ENCODE measurements at places on chromosomes 4 and X. TPM values are rescaled to one million over a fixed set of nuclear protein-coding genes. Genes with fewer than 3 reads are reported as not detected.

The FHIP1A gene
- 0.46 TPM for total RNA-seq

The EDNRA gene
- total RNA-seq, result not detected

The FAM47A gene
- not detected for total RNA-seq

- no peak overlapping the region for H3K4me3 ChIP-seq
- DNase-seq, result no peak
- H3K27ac ChIP-seq, result no peak overlapping the region
- no peaks in the 10 kb centered on the region for H3K27me3 ChIP-seq
Observed at GRCh38 chr4:164538097-164538496, 215.8 kb upstream of the SMIM31 start.

The TSPAN7 gene
- 0.69 TPM for total RNA-seq

GRCh38 chr4:57148177-57148576 is 38.0 kb upstream of the IGFBP7 start:
- no peak overlapping the region for H3K27ac ChIP-seq
- H3K36me3 ChIP-seq, result no peaks in the 10 kb centered on the region
- DNase-seq, result no peak
- H3K27me3 ChIP-seq, result peaks cover 9% of the 10 kb centered on the region
- H3K4me3 ChIP-seq, result no peak overlapping the region

- no peak for DNase-seq
- no peaks in the 10 kb centered on the region for H3K4me1 ChIP-seq
- no peaks in the 10 kb centered on the region for H3K36me3 ChIP-seq
- no peak overlapping the region for H3K27ac ChIP-seq
- H3K4me3 ChIP-seq, result no peak overlapping the region
Observed at GRCh38 chr4:68079928-68080327, 49.7 kb downstream of the TMPRSS11F start.

DNA sequence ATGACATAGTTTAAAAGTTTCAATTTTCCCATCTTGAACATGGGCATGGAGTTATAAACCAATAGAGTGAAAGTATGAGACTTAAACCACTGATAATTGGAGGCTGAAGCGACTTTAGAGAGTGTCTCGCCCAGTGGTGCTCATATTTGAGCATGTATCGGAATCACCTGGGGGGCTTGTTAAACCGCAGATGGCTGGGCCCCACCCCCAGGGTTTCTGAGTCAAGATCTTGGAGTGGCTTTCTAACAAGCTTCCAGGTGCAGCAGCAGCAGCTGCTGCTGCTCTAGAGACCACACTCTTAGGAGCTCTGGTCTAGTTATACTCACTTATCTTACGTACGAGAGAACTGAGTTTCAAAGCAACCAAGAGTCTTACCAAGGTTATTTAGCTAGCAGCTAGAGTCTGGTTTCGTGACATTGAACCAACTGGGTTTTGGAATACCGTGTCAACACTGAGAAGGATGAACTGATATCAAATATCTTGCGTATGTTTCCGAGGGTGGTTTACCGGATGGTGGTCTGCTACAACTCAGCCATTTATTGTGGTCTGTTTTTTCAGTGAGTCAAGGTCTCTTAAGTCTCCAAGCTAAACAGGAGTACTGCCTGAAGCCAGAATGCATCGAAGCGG is 5.9 kb downstream of the PHEX start:
- peak overlapping the region; percentile 52 for H3K4me3 ChIP-seq
- H3K4me1 ChIP-seq, result peaks cover 16% of the 10 kb centered on the region
- no peaks in the 10 kb centered on the region for H3K36me3 ChIP-seq
- no peak for DNase-seq
- H3K27ac ChIP-seq, result no peak overlapping the region

The SOX3 gene
- total RNA-seq, result not detected

The TEC gene
- 1.8 TPM for total RNA-seq

DNA sequence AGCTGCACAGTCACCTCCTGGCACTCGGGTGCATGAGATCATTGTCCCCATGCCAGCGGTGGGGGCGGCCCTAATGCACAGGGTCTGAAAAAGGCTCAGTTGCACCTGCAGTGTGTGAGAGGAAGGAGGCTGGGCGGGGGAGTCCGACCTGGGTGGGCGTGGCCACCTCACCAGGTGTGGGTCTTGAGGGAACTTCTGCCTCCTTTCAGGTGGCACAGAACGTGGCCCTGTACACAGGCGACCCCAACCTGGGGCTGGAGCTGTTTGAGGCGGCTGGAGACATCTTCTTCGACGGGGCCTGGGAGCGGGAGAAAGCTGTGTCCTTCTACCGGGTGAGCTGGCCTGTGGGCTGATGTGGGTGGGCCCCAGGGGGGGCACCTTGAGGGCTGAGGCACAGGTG is 34.3 kb upstream of the HTRA3 start:
- DNase-seq, result no peak
- H3K27me3 ChIP-seq, result no peaks in the 10 kb centered on the region
- no peak overlapping the region for H3K4me3 ChIP-seq
- peaks cover 4% of the 10 kb centered on the region for H3K36me3 ChIP-seq

- no peaks in the 10 kb centered on the region for H3K4me1 ChIP-seq
- H3K36me3 ChIP-seq, result no peaks in the 10 kb centered on the region
- no peak within 1 kb of the TSS for H3K27ac ChIP-seq
- peak within 1 kb of the TSS; percentile 35 for H3K4me3 ChIP-seq
- DNase-seq, result no peak
Observed at GRCh38 chr4:48490012-48490679, at the start of gene ZAR1. ZAR1 (plus strand) TSS chr4:48490252; CDS start chr4:48490292, 40 bp downstream.

The HPGDS gene
- total RNA-seq, result not detected

The RHOXF2 gene
- total RNA-seq, result not detected

GRCh38 chrX:128816919-128817318 is 706.4 kb downstream of the SMARCA1 start:
- no peak overlapping the region for H3K4me3 ChIP-seq
- H3K4me1 ChIP-seq, result no peaks in the 10 kb centered on the region
- no peak overlapping the region for H3K27ac ChIP-seq
- no peak for DNase-seq
- H3K36me3 ChIP-seq, result no peaks in the 10 kb centered on the region
- no peaks in the 10 kb centered on the region for H3K27me3 ChIP-seq

The PPP2R3B gene
- 31.7 TPM for total RNA-seq

DNA sequence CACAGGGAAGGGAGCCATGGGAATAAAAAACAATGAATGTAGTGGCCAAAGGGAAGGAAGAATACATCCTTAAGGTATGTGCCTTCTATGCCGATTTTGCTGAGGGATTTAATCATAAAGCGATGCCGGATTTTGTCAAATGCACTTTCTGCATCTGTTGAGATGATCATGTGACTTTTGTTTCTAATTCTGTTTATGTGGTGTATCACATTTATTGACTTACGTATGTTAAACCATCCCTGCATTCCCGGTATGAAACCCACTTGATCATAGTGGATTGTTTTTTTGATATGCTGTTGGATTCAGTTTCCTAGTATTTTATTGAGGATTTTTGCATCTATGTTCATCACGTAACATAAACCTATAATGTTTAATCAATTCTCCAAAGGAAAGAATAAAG is 60.0 kb downstream of the SSX7 start:
- no peak for DNase-seq
- H3K27me3 ChIP-seq, result no peaks in the 10 kb centered on the region
- no peaks in the 10 kb centered on the region for H3K4me1 ChIP-seq
- no peak overlapping the region for H3K4me3 ChIP-seq
- no peaks in the 10 kb centered on the region for H3K36me3 ChIP-seq

The TCEAL3 gene
- 5.6 TPM for total RNA-seq

The NUP62CL gene
- total RNA-seq, result 2.5 TPM

- DNase-seq, result no peak
- no peaks in the 10 kb centered on the region for H3K27me3 ChIP-seq
- H3K36me3 ChIP-seq, result no peaks in the 10 kb centered on the region
- no peaks in the 10 kb centered on the region for H3K4me1 ChIP-seq
Observed at GRCh38 chr4:8185930-8186329, 13.2 kb upstream of the SH3TC1 start.

DNA sequence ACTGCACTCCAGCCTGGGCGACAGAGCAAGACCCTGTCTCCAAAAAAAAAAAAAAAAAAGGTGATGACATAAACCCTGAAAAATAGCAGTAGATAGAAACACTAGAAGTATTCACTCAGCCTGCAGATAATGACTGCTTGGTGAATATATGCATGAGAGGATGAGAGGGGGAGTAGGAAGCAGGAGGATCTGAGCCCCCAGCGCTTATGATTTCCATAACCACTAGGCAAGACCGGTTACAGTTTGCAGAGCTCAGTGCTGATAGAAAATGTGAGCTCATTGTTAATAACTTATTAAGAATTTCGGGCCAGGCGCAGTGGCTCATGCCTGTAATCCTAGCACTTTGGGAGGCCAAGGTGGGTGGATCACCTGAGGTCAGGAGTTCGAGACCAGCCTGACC is 40.8 kb upstream of the SLC34A2 start:
- no peak overlapping the region for H3K27ac ChIP-seq
- H3K27me3 ChIP-seq, result no peaks in the 10 kb centered on the region
- no peak for DNase-seq
- H3K4me3 ChIP-seq, result no peak overlapping the region

- H3K36me3 ChIP-seq, result no peaks in the 10 kb centered on the region
- DNase-seq, result no peak
- H3K27ac ChIP-seq, result no peak overlapping the region
- H3K4me1 ChIP-seq, result no peaks in the 10 kb centered on the region
Observed at GRCh38 chrX:67917421-67918010, 373.7 kb downstream of the AR start.

The AFF2 gene
- total RNA-seq, result 0.36 TPM

GRCh38 chr4:108885211-108885610 is 122.4 kb upstream of the ETNPPL start:
- H3K36me3 ChIP-seq, result no peaks in the 10 kb centered on the region
- peaks cover 5% of the 10 kb centered on the region for H3K27me3 ChIP-seq
- H3K4me1 ChIP-seq, result no peaks in the 10 kb centered on the region
- H3K27ac ChIP-seq, result no peak overlapping the region
- DNase-seq, result no peak

GRCh38 chrX:11470250-11470974 is 177.2 kb downstream of the AMELX start:
- no peak overlapping the region for H3K27ac ChIP-seq
- no peaks in the 10 kb centered on the region for H3K4me1 ChIP-seq
- DNase-seq, result no peak
- no peaks in the 10 kb centered on the region for H3K27me3 ChIP-seq
- no peak overlapping the region for H3K4me3 ChIP-seq
- H3K36me3 ChIP-seq, result no peaks in the 10 kb centered on the region

DNA sequence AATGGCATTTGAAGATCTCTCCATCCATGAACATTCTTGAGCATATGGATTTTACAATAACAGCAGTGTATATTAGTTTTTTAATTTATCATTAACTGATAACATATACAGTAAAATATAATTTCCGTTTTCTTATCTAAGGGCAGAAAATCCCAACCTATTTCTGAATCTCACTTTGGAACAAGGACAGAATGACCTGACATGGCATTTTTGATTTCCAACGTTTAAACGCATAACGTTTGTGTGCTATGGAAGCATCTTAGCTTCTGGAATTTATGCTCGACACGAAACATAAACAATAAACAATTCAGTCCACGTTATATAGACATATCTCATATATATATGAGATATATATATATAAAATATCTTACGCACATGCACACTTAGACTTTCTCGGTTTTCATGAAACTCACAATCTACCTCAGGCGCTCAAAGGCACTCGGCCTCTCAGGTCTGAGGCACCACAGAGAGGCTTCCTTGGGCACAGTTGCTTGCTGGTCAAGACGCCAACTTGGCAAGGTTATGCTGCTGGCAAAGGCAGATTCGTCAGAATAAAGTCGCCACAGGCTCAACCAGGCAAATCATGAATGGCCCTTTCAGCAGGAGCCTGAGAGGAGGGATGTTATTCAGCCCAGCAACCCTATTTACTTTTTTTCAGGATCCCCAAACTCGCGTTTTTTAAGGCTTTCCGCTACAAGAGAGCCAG is 1.0 kb upstream of the UGT8 start:
- peaks cover 15% of the 10 kb centered on the region for H3K4me1 ChIP-seq
- H3K36me3 ChIP-seq, result no peaks in the 10 kb centered on the region
- no peak overlapping the region for H3K27ac ChIP-seq

GRCh38 chr4:80185787-80186548 is 11.3 kb upstream of the PRDM8 start:
- peaks cover 7% of the 10 kb centered on the region for H3K27me3 ChIP-seq
- H3K36me3 ChIP-seq, result no peaks in the 10 kb centered on the region
- DNase-seq, result no peak
- H3K4me3 ChIP-seq, result peak overlapping the region; percentile 88

GRCh38 chr4:40952672-40953071 is 202.9 kb downstream of the NSUN7 start:
- no peak overlapping the region for H3K27ac ChIP-seq
- no peak overlapping the region for H3K4me3 ChIP-seq
- no peaks in the 10 kb centered on the region for H3K36me3 ChIP-seq
- DNase-seq, result no peak
- H3K27me3 ChIP-seq, result no peaks in the 10 kb centered on the region

- peaks cover 15% of the 10 kb centered on the region for H3K4me1 ChIP-seq
- no peak overlapping the region for H3K4me3 ChIP-seq
- DNase-seq, result no peak
- H3K27me3 ChIP-seq, result no peaks in the 10 kb centered on the region
- H3K36me3 ChIP-seq, result no peaks in the 10 kb centered on the region
- H3K27ac ChIP-seq, result peak overlapping the region; percentile 9
Observed at GRCh38 chrX:45868425-45868824, 667.7 kb upstream of the DIPK2B start.

The MAGEA9B gene
- total RNA-seq, result not detected

- H3K27ac ChIP-seq, result no peak overlapping the region
- H3K4me3 ChIP-seq, result no peak overlapping the region
- H3K4me1 ChIP-seq, result no peaks in the 10 kb centered on the region
- H3K36me3 ChIP-seq, result no peaks in the 10 kb centered on the region
Observed at GRCh38 chrX:33726281-33727160, 405.6 kb downstream of the FAM47A start.

- H3K4me1 ChIP-seq, result no peaks in the 10 kb centered on the region
- no peak overlapping the region for H3K4me3 ChIP-seq
- H3K27me3 ChIP-seq, result no peaks in the 10 kb centered on the region
Observed at GRCh38 chr4:181944527-181944926, 298.7 kb upstream of the TENM3 start.

DNA sequence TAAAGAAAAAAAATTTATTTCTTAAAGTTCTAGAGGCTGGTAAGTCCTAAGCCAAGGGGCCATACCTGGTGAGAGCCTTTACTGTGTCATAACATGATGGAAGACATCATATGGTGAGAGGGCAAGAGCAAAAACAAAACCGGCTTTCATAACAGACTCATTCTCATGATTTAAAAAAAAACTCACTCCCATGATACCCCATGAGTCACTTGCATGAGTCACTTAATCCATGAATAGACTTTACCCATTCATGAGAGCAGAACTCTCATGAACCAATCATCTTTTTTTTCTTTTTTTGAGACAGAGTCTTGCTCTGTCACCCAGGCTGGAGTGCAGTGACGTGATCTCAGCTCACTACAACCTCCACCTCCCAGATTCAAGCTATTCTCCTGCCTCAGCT is 369.7 kb upstream of the DIAPH2 start:
- H3K36me3 ChIP-seq, result no peaks in the 10 kb centered on the region
- H3K27ac ChIP-seq, result no peak overlapping the region
- no peaks in the 10 kb centered on the region for H3K4me1 ChIP-seq
- H3K27me3 ChIP-seq, result no peaks in the 10 kb centered on the region

The CDX4 gene
- total RNA-seq, result not detected

The HS3ST1 gene
- total RNA-seq, result not detected

- no peak overlapping the region for H3K4me3 ChIP-seq
- no peaks in the 10 kb centered on the region for H3K4me1 ChIP-seq
- H3K27me3 ChIP-seq, result no peaks in the 10 kb centered on the region
- no peak overlapping the region for H3K27ac ChIP-seq
Observed at GRCh38 chr4:21571100-21571499, 377.5 kb downstream of the KCNIP4 start.

GRCh38 chrX:2388669-2389068 is 112.1 kb downstream of the DHRSX start:
- no peaks in the 10 kb centered on the region for H3K27me3 ChIP-seq
- H3K4me1 ChIP-seq, result no peaks in the 10 kb centered on the region
- no peak overlapping the region for H3K4me3 ChIP-seq
- DNase-seq, result no peak

Measured in activated CD4-positive, alpha-beta memory T cell treated with anti-CD3 and anti-CD28 coated beads for 36 hours (primary cell).